ENCODE measurements at places on chromosomes 7 and 10. TPM values are rescaled to one million over a fixed set of nuclear protein-coding genes. Genes with fewer than 3 reads are reported as not detected.
A peak's percentile ranks its signal among the peaks of the same experiment; 100 is the strongest.

GRCh38 chr7:37197108-37197507 lies 251.6 kb downstream of the ELMO1 start:
- DNase-seq: no peak

- no peak for DNase-seq
Measured at GRCh38 chr10:61248013-61248412, 205.2 kb downstream of the TMEM26 start.

DNA sequence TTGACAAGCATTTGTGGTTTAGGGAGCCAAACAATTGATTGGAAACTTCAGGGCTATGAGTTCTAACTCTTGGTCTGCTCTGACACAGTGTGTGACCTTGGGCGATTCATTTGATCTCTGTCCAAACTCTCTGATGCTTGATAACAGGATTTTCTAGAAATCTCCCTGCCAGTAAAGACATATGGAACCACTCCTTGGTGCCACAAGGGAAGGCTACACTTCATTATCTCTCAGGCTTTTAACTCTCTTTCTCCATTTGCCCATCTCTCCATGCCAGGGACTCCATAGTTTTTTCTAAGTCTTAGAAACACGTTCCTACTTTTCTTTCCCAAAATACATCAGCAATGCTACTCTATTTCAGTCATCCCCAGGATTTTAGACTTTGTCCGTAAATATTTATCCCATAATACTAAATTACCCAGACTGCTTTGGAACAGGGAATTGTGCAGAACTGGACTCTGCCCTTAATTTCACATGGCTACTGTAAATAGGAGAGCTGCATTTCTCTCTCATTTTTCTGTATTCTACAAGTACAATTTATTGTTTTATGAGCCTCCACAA lies 488.2 kb downstream of the SUGCT start:
- no peak for DNase-seq

DNA sequence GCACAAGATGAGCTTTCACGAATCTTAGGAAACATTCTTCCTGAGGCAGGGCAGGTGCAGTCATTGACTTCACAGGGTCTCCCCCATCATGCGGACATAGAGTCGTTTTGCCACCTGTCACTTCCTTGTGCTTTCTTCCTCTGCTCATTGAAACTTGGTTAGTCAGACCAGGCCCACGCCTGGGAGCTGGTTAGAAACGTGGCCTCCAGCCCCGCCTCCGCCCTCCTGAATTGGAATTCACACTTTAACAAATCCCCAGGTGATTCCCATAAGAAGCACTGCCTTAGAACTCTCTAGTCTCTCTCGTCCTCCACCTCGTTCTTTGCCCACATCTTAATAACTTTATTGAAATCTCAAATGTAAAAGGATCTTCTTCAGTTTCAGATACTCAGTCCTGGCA lies 265.5 kb upstream of the FZD8 start:
- no peak for DNase-seq

DNA sequence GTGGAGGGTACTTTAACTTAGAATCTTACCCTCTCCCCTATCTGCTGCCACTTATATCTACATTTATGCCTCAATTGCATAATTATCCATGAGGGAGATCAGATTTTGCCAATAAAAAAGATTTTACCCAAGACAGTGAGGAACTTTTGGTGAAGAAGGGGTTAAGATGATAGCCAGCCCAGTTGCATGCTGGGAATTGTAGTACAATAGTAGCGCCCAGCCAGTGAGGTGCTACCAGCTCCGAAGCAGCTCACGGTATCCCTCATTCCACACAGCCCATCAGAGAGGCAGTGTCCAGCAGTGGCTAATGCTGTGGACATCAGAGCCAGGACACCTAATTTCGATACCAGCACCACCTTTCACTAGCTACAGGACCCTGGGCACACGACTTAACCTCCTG lies 5.9 kb upstream of the LGI1 start:
- DNase-seq: peak; percentile 70

MTERF1 gene
- total RNA-seq: 36.9 TPM

AP4M1 gene
- total RNA-seq: 15.4 TPM

Data from neural progenitor cell (in vitro differentiated cells).